ENCODE measurements at places on chromosomes 12 and 14.

DNA sequence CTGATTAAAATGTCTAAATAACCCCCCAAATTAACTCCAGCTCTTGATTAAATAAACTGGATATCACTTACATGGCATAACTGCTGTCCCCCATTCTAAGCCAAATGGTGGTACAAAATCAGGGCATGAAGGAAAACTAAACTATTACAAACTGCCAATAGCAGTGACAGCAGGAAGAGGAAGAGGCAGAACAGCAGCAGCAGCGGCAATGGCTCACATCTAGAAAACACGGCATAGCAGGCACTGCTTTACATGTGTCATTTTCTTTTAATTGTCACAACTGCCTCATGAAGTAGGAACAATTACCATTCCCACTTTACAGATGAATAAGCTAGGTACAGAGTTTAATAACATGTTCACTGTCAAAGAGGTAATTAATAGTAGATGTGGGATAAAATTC is 92.0 kb downstream of the EPS8 start:
- no peak for DNase-seq

DNA sequence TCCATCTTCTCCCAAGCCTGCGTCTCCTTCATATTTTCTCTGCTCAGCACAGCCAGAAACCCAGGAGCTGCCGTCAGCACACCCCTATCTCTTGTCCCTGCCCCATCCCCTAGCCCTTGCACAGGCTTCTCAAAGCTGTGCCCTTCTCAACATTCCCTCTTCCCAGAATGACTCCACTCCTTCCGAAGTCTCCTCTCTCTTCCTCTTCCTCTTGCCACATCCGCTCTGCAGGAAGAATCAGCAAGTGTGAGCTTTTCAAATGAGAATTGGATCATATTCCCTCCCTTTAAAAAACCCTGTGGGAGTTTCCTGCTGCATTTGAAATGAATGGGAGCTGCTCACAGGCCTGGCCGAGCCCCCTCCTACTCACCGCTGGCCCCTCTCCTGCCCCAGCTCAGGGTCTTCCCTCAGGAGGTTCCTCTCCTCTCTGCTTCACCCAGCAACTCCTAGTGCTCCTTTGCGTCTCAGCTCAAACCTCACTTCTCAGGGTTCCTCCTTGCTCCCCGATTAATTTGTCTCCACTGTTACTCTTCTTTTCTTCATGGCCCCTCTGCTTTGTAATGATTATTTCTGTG is 528.5 kb upstream of the CCDC196 start:
- no peak for DNase-seq

DNA sequence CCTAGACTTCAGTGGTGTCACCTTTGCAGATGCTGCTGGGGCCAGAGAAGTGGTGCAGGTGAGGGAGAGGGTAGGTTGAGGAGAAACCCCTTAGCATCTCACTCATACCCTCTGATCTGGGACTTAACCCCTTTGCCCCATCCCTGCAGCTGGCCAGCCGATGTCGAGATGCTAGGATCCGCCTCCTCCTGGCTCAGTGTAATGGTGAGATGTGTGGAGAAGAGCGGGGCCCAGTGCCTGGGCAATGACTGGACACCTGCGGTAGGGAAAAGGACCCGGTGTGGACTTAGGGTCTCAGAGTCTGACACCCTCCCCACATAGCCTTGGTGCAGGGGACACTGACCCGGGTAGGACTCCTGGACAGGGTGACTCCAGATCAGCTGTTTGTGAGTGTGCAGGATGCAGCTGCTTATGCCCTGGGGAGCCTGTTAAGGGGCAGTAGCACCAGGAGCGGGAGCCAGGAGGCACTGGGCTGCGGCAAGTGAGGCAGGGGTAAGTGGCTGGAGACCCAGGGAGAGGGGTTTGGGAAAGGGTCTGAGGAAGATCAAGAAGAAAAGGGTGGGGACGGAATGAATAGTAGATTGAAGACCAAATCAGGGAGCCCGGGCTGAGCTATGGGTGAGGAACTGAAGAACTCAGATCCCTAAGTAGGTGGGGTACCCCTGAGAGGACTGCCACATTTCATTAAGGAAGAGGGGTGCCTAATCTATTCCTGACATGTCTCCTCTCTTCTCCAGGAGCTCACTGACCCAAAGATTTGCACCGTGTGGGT is 7.6 kb downstream of the B4GALNT1 start:
- DNase-seq: no peak

DNA sequence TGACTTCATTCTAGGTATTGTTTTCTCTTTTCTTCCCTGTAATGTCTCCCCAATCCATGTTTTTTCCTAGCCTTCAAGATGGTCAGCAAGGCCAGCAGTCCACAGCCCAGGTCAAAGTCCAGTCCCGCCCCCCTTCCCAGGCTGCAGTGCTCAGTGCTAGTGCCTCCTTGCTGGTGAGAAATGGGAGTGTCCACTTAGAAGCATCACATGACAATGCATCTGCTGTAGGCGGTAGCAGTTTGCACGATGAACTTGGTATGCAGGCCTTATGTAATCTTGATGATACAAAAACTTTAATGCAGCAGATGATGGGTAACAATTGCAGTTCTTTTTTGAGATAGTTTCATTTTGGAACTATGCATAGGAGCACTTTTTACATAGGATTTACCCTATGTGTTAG is 88.4 kb downstream of the PCNX1 start:
- DNase-seq: no peak
